ENCODE measurements at places on chromosomes 4 and X. TPM values are rescaled to one million over a fixed set of nuclear protein-coding genes. Genes with fewer than 3 reads are reported as not detected.
A peak's percentile ranks its signal among the peaks of the same experiment; 100 is the strongest.

- no peak for DNase-seq
These were observed 102.2 kb downstream of the MXRA5 start for GRCh38 chrX:3244203-3244743.

GRCh38 chr4:93831716-93832496 lies 3.4 kb downstream of the ATOH1 start:
- DNase-seq = peak; percentile 64

DNA sequence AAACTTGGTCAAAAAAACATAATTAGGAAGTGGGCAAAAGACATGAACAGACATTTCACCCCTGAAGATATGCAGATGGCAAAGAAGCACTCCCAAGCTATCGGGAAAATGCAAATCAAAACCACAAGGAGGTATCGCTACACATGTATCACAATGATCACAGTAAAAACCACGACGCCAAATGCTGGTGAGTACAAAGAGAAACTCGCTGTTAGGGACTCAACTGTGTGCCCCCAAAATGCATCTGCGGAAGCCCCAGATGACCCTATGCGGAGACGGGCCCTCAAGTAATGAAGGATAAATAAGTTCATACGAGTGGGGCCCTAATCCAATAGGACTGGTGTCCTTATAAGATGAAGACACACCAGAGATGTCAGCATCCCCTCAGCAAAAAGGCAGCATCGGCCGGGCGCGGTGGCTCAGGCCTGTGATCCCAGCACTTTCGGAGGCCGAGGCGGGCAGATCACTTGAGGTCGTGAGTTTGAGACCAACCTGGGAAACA lies 10.2 kb downstream of the GAK start:
- peak; percentile 24 for DNase-seq

The CCDC160 gene
- 2.9 TPM for total RNA-seq

The ATP10D gene
- total RNA-seq = 1.1 TPM

All from endodermal cell (in vitro differentiated cells).